Inflammatory macrophage treated with lipopolysaccharide for 4 hours (primary cell): ENCODE measurements at places on chromosomes 11 and 22.

GRCh38 chr11:41316751-41317150 is 142.7 kb downstream of the LRRC4C start:
- DNase-seq: no peak

GRCh38 chr11:130945896-130946295 is 29.6 kb upstream of the SNX19 start:
- no peak for DNase-seq

- DNase-seq: peak; percentile 97
These were observed 18.4 kb upstream of the CTSC start for GRCh38 chr11:88355887-88356286.

DNA sequence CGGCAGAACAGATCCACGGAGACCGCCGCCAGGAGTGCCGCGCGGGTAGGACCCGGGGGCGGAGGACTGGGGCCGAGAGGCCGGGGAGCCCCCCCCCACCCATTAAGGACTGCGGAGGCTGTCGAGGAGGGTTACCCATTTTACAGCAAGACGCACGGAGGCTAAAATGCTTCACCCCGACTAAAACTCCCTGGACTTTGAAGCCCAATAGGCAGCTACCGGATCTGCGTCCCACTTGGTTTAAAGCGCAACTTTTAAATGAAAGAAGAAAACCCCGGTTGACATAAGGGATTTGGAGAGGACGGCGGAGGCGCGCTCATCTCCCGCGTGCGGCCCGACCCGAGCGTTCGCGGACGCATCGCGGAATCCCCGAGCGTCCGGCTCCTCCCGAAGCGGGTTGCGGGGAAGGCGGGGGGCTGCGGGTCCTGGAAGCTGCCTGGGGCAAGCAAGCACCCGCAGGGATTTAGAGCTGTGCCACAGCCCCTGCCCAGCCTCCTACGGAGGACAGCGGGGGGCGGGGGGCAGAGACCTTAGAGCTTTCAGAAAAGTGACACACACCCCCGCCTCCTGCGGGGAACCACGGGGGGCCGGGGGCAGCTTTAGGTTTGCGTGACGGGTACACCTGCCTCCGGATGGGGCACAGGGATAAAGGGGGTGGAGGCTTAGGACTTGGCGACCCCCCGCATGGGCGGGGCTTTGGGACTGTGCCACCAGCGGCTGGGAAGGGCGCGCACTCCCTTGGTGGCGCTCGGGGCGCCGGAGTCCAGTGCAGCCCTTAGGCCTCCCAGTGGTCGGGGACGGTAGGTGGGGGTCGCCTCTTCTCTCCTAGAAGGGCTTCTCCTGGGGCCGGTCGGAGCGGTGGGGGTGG is 760 bp upstream of the CELSR1 start:
- peak; percentile 63 for DNase-seq

GRCh38 chr11:130064596-130064995 is 5.1 kb upstream of the APLP2 start:
- peak; percentile 52 for DNase-seq

GRCh38 chr22:37329238-37330140 is 47.2 kb downstream of the CYTH4 start:
- no peak for DNase-seq

DNA sequence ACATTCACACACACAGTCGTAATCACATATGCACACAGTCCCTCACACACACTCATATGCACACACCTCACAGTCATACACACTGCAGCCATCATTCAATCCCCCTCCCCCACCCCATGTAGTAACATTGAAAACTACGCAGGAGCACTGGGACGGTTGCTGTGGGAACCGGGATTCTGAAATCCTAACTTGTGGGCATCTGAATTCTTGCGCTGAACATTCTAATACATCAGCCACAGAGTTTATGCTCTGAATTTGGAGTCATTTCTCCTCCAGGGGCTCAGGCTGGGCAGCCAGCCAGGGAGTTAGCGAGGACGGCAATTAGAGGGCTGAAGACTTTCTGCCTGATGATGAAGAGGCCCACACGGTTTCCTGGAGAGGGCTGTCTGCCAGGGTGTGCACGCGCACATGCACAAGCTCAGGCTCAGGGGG is 32.7 kb downstream of the CD6 start:
- no peak for DNase-seq

- DNase-seq: peak; percentile 60
These were observed 78.9 kb downstream of the C11orf58 start for GRCh38 chr11:16817351-16817750.

- DNase-seq: no peak
These were observed 478.1 kb upstream of the CHORDC1 start for GRCh38 chr11:90700789-90701439.

DNA sequence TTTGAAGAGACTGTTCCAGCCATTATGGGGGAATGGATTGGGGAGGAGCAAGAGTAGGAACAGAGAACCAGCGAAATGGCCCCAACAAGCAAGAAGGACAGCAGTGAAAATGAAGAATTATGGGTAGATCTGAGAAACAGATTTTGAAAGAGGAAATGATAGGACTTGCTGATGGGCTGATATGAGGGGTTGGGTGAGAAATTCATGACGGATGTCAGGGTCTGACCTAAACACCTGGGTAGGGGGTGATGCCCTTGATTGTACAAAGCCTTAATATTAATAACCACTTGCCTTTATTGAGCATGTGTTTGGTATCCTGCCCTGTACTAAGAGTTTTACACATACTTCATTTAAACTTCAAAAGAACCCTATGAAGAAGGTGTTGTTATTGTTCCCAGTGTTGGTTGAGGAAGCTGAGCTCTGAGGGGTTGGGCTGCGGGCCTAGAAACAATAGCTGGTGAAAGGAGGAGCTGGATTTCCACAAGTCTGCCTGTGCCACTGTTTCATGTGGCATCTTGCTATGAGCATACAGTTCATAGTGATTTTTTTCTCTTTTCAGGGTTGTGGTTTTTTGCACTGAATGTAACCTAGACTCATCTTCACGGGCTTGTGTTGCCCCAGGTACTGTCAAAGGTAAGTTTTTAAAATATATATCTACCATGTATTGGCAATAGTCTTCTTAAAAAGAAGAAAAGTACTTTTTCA is 61.1 kb upstream of the TNRC6B start:
- DNase-seq: no peak

DNA sequence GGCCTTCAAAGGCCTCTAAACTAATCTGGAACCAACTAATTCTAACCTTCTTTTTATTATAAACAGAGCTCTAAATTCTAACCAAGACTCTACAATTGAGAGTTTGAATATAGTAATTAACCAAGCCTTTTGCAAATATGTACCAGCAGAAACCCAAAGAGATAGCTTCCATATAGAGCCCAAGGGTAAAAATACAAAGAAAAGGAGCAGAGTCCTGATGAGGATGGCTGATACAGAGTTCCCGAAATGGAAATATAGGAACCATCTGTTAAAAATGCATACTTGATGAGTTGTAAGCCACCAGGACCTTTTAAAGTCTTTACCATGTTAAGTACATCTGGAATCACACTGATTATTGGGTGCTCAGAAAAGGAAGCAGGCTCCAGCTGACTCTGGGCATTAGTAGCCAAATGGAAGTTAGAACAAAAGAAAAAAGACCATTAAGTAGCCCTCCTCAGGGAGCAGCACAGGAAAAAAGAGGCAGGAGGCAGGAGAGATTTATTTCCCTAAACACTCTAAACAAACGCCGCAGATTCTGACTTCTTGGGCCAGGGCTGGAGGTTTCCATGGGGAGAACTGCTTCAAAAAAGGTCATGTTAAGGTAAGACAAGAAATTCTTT is 463.1 kb upstream of the FAT3 start:
- no peak for DNase-seq

DNA sequence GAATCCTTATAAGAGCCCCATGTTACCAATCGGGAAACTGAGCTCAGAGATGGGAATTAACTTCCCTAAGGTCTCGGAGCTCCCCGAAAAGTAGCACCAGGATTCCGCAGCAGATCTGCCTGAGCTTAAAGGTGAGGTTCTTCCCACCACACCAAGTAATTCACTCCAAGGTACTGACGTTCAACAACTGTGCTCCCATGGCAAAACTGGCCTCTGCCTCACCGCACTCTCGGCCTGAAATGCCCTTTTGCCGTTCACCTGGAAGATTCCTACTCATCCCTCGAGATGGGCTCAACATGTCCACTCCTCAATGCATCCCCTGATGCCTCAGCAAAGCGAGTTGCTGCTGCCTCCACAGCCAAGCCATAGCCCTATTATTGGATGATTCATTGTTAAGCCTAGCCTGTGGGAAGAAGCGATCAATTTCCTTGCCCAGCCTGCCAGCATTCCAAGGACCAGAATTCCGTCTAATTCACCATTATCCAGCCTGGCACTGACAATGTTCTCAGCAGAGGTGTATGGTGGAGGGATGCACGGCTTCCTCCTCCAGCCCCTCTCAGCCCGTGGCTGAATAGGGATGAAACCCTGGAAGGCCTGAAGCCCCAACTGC is 4.2 kb downstream of the PLAAT3 start:
- DNase-seq: no peak

DNA sequence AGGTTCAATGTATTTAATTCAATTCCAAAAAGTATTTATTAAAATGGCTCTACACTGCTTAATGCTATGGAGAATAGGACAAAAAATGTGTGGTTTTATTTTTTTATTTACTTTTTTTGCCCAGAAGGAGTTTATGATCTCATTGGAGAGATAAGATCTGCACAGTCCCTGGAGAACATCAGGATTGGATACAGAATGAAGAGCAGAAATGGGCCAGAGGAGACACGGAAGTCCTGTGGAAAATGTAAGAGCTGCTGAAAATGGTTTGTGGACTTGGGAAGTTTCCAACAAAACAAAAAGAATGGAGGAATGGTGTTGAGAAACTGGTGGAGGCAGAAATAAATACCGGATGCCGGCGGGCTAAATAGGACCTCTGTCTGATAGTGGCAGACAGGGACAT is 554.6 kb downstream of the OPCML start:
- DNase-seq: no peak

DNA sequence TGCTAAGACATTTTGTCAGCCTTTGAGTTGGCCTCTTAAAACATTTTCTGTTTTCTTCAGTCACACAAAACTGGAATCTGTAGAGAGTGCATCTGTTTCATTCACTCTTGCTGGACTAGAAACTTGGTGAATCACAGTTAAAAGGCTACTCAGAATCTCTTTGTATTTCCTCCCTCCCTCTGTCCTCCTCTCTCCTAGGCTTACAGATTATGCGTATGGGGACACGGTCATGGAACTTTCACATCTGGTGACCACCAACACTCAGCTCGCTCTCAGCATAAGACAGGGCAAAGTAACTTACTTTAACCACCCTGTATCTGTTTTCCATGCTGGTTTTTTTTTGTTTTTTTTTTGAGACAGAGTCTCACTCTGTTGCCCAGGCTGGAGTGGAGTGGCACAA is 50.4 kb downstream of the BARX2 start:
- no peak for DNase-seq

- DNase-seq: peak; percentile 49
These were observed 208.6 kb downstream of the DBX1 start for GRCh38 chr11:19951558-19952115.

DNA sequence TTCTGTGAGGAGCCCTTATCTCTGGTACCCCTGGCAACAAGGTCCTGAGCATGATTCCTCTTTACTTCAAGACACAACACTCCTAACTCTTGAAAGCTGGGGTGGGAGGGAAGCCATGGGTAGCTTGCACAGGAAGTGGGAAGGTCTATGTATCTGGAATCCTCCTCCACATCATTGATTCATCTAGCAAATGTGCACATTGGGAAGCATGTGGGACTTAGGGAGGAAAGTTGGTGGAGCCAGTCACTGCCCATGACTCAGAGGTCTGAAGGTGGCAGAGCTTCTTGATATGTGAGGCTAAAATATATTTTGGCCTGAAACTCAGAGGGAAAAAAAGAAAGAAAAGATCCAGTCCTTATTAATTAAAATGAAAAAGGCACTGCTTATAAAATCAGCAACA is 1000.9 kb downstream of the DLG2 start:
- no peak for DNase-seq

DNA sequence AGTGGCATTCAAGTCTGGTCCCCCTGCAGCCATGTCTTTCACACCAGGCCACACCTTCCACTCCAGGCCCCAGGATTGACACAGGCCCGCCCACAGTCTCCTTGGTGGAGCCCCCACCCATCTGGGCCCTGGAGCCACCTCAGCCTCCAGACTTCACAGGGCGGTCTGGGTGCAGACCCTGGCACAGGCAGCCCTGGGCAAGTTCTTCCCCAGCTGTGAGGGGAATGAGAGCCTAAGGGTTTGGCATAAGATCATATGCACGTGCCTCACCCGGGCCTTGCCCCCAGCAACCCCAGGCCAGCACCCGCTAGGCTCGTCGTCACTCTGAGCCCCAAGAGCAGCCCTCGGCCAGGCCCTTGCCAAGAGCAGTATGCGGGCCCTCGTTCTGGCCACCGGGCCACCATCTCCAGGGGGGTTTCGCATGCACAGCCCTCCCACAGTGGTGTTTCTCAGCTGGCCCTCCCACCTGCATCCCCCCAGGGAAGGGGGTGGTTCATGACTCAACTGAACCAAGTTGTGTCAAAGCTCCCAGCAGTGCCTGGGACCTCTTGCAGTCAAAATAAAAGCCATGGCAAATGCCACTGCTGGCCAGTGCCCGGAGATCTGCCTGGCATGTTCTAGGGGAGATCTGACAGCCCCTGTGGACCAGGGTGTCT is 70.4 kb upstream of the KCNQ1OT1 start:
- DNase-seq: no peak

DNA sequence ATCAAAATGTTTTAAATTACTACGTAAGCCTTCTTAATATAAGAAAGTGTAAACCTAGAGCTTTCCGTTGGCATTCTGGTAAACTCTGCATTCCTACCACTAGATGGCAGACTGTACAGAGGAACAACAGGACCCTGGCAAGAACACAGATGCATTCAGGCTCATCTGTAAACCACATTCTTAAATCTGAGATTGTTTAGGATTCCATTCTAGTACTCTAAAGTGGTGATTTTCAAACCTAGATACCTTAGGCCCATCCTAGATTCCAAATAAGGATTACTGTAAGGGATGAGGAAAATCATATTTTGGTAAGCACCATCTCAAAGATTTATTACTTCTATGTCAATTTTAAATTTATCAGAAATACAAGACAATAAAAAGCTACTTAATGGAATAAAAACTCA is 26.9 kb downstream of the PICALM start:
- peak; percentile 79 for DNase-seq

- no peak for DNase-seq
These were observed at the start of gene MGAT3 for GRCh38 chr22:39456522-39457197. Gene MGAT3, plus strand, starts transcription at chr22:39457012. Its CDS starts 30,336 bp downstream, at chr22:39487348.

GRCh38 chr11:46422588-46422987 is 31.0 kb upstream of the CHRM4 start:
- DNase-seq: no peak

- DNase-seq: peak; percentile 83
These were observed 4.9 kb downstream of the LMO1 start for GRCh38 chr11:8258784-8259183.

- DNase-seq: no peak
These were observed 22.4 kb downstream of the XRRA1 start for GRCh38 chr11:74926304-74927030.
